Body of pancreas (tissue), 4 donors: ENCODE measurements at places on chromosomes 1 and 21.

- peaks cover 37% of the 10 kb centered on the region for H3K4me1 ChIP-seq
- no peak for DNase-seq
- no peaks in the 10 kb centered on the region for H3K36me3 ChIP-seq
Measured at GRCh38 chr1:203858975-203859374, 2.4 kb upstream of the SNRPE start.

GRCh38 chr1:24635195-24635843 is 7.8 kb upstream of the SRRM1 start:
- peaks cover 4% of the 10 kb centered on the region for H3K4me1 ChIP-seq
- H3K27ac ChIP-seq, result no peak overlapping the region
- no peaks in the 10 kb centered on the region for H3K36me3 ChIP-seq
- no peak for DNase-seq
- no peak overlapping the region for H3K4me3 ChIP-seq
- no peaks in the 10 kb centered on the region for H3K27me3 ChIP-seq

DNA sequence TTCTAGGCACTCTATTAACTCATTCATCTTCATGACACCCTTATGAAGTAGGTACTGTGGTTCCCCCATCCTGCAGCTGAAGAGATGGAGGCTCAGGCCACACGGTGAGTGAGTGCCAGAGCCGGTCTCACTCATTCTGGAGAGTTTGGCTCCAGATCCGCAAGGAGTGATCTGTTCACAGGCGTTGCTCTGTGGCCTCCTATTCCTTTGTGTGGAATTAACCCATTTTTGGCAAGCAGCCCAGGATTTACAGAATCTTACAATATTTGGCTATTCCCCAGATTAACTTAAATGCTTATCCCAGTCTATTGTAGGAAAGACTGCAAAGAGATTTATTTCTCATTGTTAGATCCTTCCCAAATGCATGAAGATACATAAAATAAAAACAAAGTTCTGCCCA is 29.6 kb downstream of the KIAA0040 start:
- no peak overlapping the region for H3K4me3 ChIP-seq
- H3K27ac ChIP-seq, result no peak overlapping the region
- no peaks in the 10 kb centered on the region for H3K4me1 ChIP-seq
- H3K36me3 ChIP-seq, result no peaks in the 10 kb centered on the region
- DNase-seq, result no peak
- no peaks in the 10 kb centered on the region for H3K27me3 ChIP-seq

- H3K4me3 ChIP-seq, result no peak overlapping the region
- H3K4me1 ChIP-seq, result no peaks in the 10 kb centered on the region
- H3K27ac ChIP-seq, result no peak overlapping the region
- no peaks in the 10 kb centered on the region for H3K27me3 ChIP-seq
- no peaks in the 10 kb centered on the region for H3K36me3 ChIP-seq
Measured at GRCh38 chr1:200979574-200980451, 43.7 kb downstream of the KIF21B start.

DNA sequence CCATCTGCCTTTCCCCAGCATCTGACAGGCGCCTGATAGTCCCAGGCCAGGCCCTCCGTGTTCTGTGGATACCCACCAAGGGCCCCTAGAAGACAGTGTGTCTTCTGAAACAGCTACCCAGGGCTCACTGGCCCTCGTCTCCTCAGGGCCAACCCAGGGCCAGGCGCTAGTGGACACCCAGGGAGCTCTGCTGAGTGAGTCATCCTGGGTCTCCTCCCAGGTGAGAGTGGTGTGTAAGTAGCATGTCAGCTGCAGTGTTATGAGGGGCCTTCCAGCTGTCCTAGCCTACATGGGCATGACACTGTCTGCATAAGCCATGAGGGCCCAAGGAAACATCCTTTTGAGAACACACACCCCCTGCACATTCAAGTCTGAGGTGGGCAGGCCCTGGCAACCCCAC is 36.7 kb downstream of the CHD5 start:
- no peak overlapping the region for H3K27ac ChIP-seq
- H3K27me3 ChIP-seq, result no peaks in the 10 kb centered on the region
- H3K36me3 ChIP-seq, result no peaks in the 10 kb centered on the region
- H3K4me3 ChIP-seq, result no peak overlapping the region

GRCh38 chr1:72431810-72432209 is 149.5 kb upstream of the NEGR1 start:
- no peak overlapping the region for H3K27ac ChIP-seq
- H3K4me3 ChIP-seq, result no peak overlapping the region
- H3K4me1 ChIP-seq, result no peaks in the 10 kb centered on the region
- no peaks in the 10 kb centered on the region for H3K27me3 ChIP-seq
- H3K36me3 ChIP-seq, result no peaks in the 10 kb centered on the region

DNA sequence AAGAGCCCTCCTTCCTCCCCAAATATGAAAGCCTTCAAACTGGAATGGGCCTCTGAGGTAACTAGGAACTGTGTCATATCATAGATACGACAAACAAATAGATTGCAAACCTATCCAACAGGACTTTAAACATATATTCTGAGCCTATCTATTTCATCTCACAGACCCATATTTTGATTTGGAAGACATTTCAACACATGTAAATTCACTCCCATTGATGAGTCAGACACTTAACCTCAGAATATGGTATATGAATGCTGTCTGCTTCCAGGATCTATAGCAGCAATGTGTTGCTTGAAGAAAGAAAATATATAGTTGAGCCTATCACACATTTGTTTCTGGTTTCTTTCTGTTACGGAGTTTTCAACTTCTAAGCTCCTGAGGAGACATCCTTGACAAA is 221.9 kb upstream of the SAMSN1 start:
- no peaks in the 10 kb centered on the region for H3K36me3 ChIP-seq
- no peak overlapping the region for H3K27ac ChIP-seq
- H3K4me1 ChIP-seq, result peaks cover 14% of the 10 kb centered on the region
- DNase-seq, result no peak
- no peaks in the 10 kb centered on the region for H3K27me3 ChIP-seq
- H3K4me3 ChIP-seq, result no peak overlapping the region

GRCh38 chr1:197126691-197127090 is 19.8 kb downstream of the ASPM start:
- no peaks in the 10 kb centered on the region for H3K4me1 ChIP-seq
- no peak for DNase-seq
- H3K27me3 ChIP-seq, result no peaks in the 10 kb centered on the region
- H3K36me3 ChIP-seq, result no peaks in the 10 kb centered on the region
- H3K4me3 ChIP-seq, result no peak overlapping the region
- H3K27ac ChIP-seq, result no peak overlapping the region
